Amniotic epithelial cell (primary cell): ENCODE measurements at places on chromosomes 6 and 20.

DNA sequence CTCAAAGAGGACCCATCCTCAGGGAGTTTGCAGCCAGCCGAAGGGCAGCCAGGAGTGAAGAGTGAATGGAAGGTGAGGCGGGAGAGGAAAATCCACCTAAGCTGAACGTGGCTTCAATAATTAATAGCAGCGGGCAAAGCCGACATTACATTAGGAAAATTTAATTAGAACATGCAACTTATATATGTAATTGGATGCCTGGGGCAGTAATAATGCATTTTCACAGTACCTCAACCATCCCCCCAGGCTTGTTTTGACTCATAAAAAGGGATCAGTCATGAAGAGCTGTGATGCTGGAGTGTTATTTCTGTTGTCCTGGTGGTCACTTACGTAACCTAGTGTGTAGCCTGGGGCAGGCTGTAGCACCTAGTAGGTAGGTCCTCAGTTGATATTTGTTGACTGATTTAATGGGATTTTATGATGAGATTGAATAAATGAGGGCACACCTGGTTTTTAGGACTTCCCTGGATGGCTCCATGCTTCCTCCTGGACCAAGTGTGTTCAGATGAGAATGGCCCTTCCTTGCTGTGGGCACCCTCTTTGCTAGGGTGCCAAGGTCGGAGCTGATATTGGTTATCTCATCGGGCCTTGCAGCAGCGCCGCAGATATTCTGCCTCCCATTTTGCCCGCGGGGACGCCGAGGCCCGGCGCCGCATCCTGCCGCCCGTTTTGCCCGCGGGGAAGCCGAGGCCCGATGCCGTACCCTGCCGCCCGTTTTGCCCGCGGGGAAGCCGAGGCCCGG, 128.8 kb downstream of the CDH26 start:
- no peak for DNase-seq

DNA sequence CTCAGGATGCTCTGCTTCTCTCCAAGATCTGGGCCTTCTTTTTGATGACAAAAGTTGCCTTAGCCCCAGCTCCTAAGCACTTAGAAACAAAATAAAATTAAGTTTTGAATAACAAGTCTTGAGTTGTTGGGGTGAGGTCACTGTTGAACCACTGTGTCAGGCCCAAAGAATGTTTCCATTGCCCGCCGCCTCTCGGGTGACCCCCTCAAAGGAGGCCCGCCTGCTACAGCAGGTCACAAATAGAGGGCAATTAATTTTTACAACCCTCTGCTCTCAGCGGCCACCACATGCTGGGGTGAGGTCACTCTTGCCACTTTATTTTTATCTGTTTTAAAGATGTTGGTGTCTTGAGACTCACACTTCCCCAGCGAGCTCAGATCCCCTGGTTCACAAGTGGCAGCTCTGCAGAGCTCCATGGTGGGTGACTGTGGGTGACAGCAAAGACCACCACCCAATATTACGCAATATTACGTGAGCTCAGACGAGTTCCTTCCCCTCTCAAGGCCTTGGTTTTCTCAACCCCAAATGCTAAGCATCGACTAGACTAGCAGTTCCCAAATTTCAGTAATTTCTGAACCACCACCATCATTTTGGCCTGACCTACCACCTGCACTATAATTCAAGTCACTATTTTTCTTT, 247.7 kb upstream of the PMEPA1 start:
- DNase-seq, result no peak

- no peak for DNase-seq
Observed at GRCh38 chr20:44942264-44942973, 17.8 kb downstream of the TOMM34 start.

DNA sequence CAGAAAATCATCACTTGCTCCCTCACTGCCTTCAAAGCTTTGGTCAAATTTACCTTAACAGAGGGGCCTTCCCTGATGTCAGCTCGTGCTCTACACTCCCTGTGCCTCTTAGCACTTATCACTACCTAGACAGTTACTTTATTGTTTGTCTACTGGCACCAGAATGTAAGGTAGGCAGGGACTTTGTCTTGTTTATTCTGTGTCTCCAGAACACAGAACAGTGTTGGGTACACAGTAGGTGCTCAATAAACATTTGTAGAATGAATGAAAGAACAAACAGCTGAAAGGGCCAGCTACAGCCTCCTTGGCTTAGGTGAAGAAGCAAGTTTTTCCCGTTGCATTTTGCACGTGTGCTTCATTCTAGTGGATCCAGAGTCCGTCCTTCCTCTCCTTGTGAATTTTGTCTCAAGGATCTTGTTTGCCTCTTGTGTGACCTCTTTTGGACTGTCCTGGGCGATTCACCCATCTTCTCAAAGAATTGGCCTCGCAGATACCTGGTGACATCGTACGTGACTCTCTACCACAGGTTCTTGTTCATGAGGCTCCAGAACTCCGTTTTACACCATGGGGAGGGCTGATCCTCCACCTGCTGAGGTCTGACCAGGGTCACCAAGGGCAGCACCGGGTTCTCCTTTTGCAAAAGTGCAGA, 84.2 kb upstream of the ARMC2 start:
- DNase-seq, result no peak

GRCh38 chr6:90891355-90891754, 304.5 kb upstream of the MAP3K7 start:
- no peak for DNase-seq

DNA sequence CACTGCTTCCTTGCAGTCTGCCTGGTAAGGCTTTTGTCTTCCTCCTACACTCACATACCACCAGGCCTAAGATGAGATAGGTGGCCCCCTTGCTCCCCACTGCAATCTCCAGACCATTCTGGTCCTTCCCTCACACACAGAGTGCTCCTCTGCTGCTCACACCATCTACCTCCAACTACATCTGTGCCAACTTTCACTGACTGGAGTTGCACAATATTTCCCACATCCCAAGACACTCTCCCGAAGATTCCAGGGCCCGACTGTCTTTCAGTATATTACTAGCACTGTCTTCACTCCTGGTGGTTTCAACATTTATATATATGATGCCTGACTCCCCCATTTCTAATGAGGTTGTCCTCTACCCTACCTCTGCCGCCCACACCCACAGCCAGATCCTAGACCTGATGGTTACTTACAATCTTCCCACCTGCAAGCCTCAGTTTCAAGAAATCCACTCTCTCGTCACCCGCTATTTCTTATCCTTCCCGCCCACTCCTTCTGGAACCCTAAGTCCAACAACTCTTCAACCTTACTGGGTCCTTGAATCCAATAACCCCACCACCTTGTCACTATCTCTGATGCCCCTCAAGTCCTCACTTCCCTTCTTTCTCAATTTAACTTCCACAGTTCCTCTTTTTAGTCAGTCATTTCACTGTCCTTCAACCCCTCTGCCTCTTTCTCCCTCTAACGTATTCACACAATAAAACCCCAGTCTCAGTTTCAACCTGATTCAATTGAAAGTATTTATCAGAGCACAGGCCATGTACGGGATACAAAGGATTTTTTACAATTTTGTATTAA, 21.6 kb downstream of the RALGAPA2 start:
- peak; percentile 26 for DNase-seq

DNA sequence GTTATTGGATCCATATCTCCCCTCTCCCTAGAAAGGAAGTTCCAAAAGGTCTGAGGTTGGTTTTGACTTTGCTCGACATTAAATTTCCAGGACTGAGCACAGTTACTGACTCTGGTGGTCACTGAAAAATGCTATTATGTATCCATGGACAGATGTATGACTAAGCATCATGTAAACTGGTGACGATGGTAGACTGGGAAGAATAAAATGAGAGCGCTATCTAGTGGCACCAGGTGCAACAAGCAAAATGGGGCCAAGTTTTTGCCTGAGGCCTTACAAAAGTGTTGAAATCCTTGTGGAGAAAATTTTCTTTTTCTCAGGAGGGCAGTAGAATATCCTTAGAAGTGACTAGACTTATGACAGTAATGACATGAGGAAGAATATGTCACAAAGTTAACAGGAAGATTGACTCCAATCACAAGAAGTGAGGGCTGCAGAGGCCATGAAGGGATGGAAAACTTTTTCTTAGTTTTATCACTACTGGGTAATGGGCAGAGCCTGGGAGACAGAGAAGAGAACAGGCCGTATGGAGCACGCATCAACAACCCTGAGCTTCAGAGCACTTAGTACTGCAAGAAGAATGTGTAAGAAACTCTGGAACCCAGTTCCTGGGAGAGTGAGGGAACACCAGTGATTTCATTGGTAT, 88.9 kb upstream of the ELOVL5 start:
- DNase-seq, result peak; percentile 94

DNA sequence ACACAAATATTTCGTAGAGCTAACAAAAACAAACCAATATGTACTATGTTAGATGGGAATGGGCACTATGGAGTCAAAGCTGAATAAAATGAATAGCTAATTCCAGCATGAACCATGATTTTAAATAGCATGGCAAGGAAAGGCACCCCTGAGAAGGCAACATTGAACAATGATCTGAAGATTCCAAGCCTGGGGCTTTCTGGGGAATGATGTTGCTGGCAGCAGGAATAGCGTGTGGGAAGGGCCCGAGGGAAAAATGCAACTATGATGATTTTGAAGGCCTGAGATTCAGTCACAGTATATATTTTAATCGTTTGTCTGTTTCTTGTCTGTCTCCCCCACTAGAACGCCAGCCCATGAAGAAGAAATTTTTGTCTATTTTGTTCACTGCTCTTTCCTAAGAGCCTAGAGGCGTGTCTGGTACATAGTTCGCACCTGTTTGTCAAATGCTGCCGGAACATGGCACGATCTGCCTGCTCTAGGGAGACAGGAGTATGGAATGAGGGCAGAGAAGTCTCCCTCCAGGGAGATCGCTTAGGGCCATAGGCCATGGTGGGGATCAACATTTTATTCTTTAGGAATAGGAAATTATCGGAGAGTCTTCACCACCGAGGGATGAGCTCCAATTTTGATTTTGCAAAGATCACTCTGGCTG, 84.8 kb upstream of the EYA2 start:
- DNase-seq, result no peak

DNA sequence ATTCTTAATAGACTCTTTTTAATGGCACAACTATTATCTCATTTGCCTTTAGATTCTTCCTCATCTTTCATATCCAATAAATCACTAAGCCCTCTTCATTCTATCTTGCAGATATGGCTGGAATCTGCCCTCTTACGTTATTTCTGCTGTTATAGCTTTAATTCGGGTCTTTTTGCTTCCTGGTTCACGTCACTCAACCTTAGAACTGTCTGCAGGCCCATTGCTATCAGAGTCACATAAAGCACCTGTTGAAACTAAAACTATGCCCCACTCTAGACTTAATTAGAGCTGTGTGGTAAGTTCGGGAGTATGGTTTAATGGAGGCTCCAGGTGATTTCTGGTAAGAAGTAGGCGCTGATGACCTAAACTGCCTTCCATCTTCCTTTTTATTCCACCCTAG, 988 bp downstream of the QRSL1 start:
- DNase-seq, result no peak

DNA sequence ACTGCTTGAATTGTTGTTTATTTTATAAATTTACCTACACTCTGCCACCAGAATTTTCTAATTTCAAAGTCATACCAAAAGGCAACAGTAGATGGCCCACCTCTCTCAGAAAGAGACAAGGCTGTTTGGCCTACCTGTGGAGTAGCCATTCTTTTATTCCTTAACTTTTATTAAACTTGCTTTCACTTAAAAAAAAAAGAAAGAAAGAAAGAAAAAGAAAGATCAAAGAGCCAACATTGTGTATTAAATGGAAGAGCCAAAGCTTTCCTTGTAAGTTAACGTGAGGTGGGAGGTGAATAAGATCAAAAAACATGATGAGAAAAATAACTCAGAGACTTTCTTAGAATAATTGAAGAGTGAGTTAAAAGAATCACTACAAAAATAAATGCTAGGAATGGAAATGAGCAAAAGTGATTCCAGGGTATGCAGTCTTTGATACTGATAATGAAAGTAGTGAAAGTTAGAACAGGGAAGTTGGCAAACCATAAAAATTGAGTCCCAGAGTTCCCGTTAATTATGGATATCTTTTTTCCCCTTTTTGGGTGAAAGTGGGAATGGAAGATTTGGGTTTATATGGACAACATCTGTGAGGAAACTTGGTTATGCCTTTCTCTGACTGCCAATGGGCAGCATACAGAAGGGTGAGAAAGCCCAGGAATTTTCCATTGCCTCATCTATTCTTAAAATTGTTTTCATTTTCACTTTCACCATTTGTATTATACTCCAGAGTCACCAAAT, 35.9 kb upstream of the MYB start:
- peak; percentile 38 for DNase-seq

GRCh38 chr20:62638679-62639406, 3.5 kb upstream of the SLCO4A1 start:
- DNase-seq, result no peak

- peak; percentile 2 for DNase-seq
Observed at GRCh38 chr6:66210964-66211363, 503.9 kb upstream of the EYS start.

DNA sequence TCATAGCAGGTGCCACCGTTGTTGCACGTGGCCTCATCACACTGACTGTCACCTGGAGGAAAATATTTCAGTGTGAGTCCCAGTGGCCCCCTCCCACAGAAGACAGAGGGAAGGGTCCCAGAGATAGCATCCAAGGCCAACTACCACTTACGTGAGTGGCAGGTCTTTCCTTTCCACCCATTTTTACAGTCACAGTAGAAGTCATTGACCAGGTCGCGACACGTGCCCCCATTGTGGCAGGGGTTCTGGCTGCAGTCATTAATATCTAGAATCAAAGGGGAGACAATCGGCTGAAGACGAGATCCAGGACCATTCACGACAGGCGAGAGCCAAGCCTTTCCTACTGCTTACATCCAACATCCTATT, 28.6 kb downstream of the JAG1 start:
- no peak for DNase-seq

- DNase-seq, result peak; percentile 78
Observed at GRCh38 chr6:136035378-136036070, 184.0 kb downstream of the PDE7B start.

- peak; percentile 99 for DNase-seq
Observed at GRCh38 chr6:53432318-53433161, 83.8 kb upstream of the ELOVL5 start.

DNA sequence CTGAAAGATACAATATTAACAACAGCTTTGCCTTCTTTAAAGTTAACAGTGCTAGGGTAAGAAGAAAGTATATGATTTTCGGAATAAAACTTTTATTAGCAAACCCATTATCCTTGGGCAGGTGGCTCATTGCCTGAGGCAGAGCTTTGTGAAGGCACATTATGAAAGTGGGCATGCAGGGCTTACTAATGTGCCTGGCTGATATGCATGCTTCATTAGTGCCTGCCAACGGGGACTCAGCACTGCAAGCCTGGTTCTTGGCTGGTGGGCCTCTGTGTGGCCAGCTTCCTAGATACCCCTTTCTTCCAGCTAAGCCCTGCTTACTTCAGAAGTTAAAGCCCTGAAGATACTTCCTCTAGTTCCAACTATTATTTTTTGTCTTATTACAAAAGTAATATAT, 481.6 kb downstream of the ADGRB3 start:
- no peak for DNase-seq

- DNase-seq, result no peak
Observed at GRCh38 chr20:44810391-44811149, at the start of gene RIMS4. Gene RIMS4 (minus strand): TSS chr20:44810546. CDS start chr20:44810271, 275 bp downstream.

GRCh38 chr20:60233018-60233630, 274.9 kb downstream of the CDH26 start:
- DNase-seq, result peak; percentile 38
